ENCODE measurements at places on chromosomes 7 and 10.

DNA sequence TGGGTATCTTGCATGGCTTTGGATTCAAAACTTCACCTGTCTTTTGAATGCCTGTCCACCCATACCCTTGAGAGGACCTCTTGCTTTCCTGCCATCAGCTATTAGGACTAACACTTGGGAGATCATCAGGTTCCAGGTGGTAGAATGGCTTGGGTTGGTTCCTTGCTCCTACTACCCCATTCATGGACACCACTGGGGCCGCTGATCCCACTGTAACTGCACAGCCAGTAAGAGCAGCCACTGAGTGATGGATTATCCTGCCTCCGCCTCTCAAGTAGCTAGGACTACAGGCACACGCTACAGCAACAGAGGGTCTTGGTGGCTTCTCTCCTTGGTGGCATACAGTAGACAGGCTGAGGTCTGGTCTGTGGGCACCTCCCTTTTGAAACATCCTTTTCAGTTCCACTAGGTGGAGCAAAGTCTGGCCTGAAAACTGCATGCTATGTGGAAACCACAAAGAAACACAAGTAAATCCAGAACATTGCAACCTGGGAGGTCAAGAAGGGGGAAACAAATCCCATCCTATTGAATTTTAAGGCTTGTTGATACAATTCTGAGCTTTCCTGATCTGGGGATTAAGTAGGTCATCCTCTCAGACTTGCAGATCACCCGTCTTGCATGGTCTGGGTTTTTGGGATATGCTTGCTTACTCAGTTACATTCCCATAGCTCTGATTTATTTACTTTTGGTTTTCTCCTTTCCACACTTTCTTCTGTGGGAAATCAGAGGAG is 9.4 kb downstream of the WBP1L start:
- peak; percentile 65 for DNase-seq

- DNase-seq, result no peak
Measured at GRCh38 chr7:32952876-32953275, 4.4 kb upstream of the FKBP9 start.

DNA sequence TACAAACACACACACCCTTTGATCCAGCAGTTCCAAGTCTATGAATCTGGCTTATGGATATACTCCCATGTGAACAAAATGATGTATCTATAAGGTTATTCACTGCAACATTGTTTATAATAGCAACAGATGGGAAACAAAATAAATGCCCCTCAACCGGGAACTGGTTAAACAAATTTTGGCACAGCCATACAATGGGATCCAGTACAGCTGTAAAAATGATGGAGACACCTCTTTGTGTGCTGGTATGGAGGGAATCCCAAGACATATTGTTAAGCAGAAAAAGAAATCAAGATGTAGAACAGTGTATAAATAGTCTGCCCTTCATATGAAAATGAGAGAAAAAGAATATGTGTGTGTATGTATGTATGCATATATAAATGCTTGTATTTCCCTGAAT is 155.5 kb downstream of the SNX10 start:
- no peak for DNase-seq

DNA sequence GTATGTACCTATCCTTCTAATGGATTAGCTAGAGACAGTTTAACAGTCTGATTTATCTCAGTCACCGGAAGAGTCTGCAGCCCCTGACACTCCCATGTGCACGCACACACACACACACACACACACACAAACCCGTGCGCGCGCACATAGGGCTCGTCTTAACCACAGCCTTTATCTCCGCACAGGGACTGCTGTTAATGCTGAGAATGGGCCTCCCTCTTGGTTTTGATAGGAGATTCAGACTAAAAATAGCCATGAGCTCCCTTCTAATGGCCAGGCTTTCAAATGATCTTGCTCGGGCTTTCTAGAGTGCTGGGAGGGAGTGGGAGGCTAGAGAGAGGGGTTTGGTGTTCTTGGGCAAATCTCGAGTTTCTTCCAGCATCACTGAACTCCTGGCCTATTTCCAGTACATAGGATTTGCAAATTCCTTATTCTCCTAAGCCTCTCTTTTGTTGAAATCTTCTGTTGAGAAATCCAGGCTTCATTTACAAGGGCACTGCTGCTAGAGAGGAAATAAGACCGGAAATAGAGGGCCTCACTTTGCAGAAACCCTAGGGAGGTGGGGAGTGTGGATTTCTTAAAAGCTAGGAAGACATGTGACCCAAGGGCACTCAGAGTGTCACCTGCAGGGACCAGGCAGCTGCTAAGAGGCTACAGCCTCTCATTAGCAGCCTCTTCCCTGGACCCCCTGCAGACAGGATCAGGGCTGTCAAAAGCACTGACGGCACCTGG is 2.4 kb downstream of the TMEM72 start:
- DNase-seq, result no peak

DNA sequence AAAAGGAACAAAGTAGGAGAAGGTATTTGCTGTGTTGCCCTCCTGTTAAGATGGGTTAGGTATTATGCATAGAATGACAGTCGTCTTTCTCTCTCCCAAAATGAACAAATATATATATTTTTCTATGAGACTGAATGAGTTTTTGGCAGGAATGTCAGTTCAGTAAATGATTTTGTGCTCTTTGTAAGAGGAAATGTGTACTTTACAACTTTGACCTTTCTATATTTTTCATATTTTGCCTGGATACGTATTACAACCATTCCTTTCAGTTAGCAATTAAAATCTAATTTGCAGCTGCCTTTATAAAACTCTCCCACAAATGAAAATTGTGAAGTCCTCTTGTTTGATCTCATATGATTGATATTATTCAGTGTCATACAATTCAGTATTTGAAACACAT is 336.6 kb upstream of the MEOX2 start:
- DNase-seq, result no peak

- peak; percentile 88 for DNase-seq
Measured at GRCh38 chr7:77537778-77538280, 734 bp downstream of the PTPN12 start.

DNA sequence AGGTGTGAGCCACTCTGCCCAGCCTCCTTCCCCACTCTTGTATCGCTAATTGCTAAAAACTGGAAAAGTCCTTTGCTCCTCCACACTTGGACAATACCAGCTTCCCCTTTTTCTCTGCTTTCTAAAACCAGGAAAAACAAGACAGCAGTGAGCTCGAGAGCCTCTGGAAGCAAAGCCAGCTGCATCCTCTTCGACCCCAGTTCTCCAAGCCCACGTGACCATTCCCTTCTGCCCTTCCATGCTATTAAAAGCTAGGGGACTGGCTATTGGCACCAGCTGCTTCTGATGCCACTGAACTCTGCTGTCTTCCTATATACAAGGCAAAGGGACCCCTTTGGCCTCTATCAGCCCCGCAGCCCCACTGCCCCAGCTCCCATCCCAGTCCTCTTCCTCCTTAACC is 92.2 kb downstream of the SPDYE5 start:
- DNase-seq, result no peak

DNA sequence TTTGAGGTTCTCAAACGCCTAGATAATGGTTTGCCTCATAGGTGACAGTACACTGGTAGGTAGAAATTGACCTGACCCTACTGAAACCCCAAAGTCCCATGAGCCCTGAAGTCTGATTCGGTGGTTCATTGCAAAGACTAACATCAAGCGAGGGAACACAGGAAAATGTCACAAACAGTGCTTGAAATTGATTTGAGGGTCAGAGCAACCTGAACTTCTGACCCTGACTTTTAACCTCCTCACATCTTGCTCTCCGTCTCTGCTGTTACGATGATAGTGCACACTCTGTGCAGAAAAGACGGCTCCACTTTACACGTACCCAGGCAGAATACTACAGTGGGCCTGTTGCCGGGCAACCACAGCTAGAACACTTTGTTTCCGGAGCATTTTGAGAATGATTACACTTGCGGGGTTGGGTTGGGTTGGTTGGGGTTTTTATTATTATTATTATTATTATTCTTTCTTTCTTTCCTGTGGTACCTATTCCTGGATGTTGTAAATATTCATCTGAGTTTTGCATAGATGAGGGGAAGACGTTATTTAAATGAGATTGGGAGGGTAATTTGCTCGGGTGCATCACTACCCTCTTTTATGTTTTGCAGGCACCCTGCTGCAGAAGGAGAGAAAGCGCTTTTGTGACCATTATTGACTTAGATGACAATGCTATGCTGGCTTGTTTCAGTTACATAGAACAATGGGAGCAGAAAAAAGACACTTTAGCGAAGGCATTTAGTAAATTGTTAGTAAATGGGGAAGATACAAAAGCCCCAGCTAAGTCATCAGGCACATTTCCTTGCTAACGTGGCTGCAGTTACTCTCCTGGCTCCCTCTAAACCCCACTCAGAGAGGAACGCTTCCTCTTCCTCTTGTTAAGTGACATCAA is 438.1 kb upstream of the NRP1 start:
- no peak for DNase-seq

DNA sequence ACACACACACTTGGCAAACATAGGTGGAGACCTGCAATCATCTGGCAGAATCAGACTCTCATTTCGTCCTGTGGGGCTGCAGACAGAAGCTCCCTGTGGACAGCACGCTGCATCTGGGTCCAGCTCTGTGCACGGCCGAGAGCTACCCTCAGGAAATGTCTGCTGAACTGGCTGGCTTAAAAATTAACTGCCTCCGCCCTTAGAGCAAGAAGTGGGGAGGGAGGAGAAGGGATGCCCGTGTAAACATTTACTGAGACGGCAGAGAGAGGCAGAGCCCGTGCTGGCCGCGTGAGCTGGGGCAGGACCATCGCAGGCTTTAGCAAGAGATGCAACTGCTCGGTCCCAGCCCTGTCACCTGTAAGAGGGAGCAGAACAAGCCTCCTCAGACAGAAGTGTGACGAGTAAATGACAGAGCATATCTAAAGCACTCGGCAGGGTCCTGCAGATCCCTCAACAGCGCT is 81.8 kb downstream of the TNS3 start:
- DNase-seq, result no peak

GRCh38 chr10:11886851-11887250 is 63.7 kb downstream of the PROSER2 start:
- no peak for DNase-seq

DNA sequence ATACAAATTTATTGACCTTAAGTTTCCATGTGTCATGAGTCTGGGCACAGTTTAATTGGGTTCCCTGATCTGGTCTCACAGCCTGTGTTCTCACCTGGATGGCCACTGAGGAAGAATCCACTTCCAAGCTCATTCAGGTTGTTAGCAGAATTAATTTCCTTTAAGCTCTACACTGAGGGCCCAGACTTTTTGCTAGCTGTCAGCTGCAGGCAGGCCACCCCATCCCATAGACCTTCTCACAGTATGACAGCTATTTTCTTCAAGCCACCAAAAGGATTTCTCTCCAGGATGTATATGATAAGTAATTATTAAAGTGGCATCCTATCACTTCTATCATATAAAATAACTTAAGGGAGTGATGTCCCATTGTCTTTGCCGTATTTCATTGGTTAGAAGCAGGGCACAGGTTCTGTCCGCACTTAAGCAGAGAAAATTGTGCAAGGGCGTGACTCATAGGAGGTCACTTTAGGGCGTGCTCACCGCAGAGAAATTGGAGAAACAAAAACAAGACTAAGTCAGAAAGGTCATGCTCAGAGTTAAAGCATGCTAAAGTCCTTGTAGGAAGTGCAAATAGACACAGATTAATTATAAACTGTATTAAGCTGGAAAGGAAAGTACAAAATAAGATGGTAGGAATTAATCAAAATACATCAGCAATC is 109.9 kb downstream of the AHR start:
- peak; percentile 92 for DNase-seq

DNA sequence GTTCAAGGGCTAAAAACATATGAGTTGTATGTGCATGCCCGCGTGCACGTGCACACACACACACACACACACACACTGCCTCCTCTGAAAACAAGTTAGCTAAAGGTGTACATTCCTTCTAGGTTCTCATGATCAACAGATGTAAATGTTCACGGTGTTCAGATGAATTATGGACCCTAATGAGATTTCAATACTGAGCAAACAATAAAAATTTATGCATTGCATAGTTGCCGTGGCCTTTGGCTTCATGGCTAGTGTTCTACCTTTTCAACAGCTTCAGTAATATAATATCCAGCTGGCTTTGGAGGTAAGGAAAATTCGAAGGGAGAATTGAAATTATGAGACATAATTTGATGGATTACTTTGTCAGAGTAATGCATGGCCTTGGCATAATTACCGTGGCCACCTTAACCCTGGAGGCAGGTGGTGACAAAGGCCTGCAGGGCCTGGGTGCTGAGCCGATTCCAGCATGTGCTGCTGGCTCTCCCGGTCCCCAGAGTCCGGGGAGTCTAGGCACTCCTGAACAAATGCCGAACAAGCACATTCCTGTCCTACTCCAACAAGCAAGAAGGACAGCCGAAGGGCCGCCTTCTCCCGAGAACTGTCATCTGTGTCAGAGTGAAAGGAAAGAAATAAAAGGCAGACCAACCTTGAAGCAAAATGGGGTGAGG is 166.6 kb upstream of the TCF7L2 start:
- no peak for DNase-seq

DNA sequence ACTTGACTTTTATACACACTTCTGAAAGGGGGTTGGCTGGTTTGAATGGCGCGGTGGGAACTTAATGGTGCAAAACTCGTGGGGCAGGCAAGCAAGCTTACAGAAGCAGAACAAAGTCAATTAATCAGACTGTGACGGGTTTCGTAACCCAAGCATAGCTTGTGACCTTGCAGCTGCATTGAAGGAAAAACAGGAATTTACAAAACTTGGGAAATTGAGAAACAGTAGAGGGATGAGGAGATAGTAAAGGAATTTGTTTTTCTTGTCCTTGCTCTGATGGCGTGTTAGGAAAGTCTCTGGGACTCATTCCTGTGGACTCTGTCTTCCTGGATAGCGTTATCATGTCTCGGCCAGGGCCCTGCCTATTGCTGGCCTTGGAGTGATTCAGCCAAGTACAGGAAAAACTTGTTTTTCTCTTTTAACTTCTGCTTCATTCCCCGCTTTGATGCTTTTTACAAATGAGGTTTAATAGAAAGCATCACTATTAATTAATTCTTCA is 220.0 kb upstream of the KCND2 start:
- DNase-seq, result no peak

GRCh38 chr10:112779025-112779770 is 170.8 kb upstream of the TCF7L2 start:
- no peak for DNase-seq

- DNase-seq, result no peak
Measured at GRCh38 chr10:43385412-43386004, 14.1 kb downstream of the FXYD4 start.

GRCh38 chr10:43981696-43982095 is 333.0 kb upstream of the ZNF32 start:
- DNase-seq, result no peak

DNA sequence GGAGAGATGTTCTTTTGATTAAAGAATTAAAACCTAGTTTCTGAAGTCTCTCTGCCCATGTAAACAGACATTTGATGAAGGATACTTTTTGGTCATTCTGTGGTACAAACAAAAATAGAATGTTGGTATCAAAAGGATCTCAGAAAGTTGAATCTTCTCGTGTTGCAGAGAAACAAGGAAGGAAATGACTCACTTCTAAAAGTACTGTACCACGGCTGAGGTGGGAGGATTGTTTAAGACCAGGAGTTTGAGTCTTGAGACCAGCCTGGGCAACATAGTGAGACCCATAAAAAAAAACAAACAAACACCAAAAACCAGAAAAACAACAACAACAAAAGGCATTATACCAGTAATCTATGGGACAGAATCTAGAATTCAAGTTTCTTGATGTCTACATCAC is 69.7 kb downstream of the PRSS58 start:
- DNase-seq, result no peak

GRCh38 chr10:24908793-24909423 is 43.5 kb downstream of the PRTFDC1 start:
- DNase-seq, result peak; percentile 16

Measured in SW480 (cell line).